ENCODE measurements at places on chromosomes 4 and X. TPM values are rescaled to one million over a fixed set of nuclear protein-coding genes. Genes with fewer than 3 reads are reported as not detected.

DNA sequence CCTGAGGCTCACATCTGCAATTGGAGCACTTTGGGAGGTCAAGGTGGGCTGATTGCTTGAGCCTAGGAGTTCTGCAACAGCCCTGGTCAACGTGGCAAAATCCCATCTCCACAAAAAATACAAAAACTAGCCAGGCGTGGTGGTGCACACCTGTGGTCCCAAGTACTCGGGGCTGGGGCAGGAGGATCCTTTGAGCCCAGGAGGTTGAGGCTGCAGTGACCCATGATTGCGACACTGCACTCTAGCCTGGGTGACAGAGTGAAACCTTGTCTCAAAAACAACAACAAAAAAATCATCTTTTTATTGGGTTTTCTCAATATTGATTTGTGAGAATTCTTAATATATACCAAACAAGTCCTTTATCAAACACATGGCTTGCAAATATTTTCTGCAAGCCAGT, 64.9 kb downstream of the ANKRD17 start:
- DNase-seq = no peak

Gene GEMIN8
- 14.9 TPM for total RNA-seq

DNA sequence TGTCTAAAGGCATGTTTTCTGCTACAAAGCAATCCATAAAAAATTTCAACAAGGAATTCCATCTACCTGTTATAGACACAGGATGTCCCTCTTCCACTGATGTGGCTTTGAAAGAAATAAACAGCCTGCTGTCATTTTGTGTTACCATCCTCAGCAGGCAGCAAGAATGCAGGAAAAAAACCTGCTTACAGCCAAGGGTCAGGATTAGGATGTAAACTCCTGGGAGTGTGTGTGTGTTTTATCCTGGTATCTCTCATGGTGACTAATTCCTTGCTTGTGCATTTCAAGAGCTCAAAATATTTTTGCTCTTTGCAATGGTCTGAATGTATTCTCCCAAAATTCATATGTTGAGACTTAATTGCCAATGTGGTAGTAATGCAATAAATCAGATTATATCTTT, 28.6 kb upstream of the SFRP2 start:
- no peak for DNase-seq

DNA sequence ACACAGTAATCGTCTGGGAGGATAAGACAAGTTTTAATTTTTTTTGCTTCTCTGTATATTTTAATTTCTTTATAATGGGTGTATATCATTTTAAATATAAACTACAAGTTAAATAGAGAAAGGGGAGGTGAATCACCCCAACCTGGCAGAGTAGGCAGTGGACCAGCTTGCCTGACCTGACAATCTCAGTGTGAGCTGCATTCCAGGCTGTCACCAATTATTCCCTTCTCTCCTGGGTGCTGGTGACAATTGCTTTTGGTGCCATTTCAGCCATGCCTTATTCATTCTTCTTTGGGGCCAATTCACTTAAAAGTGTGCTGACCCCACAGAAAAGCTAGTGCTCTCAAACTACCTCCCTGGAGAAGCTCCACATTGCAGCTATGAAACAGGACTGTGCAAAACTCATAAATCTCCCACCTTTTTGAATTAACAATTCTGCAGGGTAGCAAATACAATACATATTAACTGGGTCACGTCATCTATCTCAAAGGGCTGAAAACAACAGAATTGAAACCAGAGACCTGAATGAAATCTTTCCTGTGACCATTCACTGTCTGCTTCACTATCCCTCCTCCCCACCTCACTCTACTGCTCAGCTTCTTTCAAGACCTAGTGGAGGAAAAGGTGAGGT, 359.0 kb downstream of the HS3ST1 start:
- no peak for DNase-seq

GRCh38 chr4:133910165-133910564, 291.4 kb downstream of the PABPC4L start:
- no peak for DNase-seq

DNA sequence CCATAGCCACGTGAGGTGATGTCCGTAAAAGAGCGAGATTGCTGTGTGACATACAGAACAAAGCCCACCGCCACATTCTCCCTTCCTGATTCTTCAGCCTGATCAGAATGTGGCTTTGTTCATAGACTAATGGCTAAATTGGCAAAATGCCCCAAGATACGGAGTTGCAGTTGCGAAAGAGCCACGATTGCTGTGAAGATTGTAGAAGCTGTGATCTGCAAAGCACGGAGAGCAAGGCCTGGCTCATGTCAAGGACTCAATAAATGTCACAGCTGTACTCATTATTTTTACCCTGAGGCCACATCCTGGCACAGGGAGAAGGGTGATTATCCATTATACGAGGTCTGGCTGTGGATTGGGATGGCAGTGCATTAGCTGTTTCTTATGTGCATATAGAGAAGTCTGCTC, 34.2 kb downstream of the ARSD start:
- no peak for DNase-seq

GRCh38 chrX:40061871-40062524, 35.8 kb downstream of the BCOR start:
- DNase-seq = no peak

- no peak for DNase-seq
Observed at GRCh38 chrX:27675493-27675892, 85.3 kb downstream of the DCAF8L2 start.

DNA sequence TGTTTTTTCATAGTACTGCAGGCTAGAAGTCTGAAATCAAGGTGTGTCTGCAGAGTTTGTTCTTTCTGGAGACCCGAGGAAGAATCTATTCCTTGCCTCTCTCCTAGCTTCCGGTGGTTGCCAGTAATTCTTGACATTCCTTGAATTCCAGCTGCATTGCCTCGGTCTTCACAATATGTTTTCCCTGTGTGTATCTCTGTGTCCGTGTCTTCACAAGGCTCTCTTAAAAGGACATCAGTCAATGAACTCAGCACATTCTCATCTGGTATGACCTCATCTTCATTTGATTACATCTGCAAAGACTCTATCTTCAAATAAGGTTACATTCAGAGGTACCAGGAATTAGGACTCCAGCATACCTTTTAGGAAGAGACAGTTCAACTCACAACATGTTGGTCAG, 163.4 kb downstream of the BANK1 start:
- no peak for DNase-seq

- DNase-seq = no peak
Observed at GRCh38 chrX:43968359-43968781, 4.8 kb downstream of the NDP start.

Gene RBM47
- total RNA-seq = 258 TPM

Gene HERC5
- total RNA-seq = 4.0 TPM
